ENCODE measurements at places on chromosomes 4 and X.

DNA sequence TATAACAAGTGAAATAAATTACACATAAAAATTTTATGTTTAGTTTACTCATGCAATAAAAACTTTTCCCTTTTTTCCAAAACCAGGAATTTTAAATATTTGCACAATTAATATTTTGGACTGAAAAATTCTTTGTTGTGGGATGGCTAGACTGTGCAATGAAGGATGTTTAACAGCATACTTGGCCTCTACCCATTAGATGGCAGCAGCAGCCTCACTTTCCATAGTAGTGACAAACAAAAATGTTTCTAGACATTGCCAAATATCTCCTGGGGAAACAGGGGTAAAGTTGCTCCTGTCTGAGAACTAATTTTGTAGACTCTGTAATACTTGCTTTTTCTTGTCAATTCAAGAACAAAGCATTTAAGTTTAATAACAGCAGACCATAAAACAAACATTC lies 49.8 kb downstream of the SCLT1 start:
- no peak for ATAC-seq

DNA sequence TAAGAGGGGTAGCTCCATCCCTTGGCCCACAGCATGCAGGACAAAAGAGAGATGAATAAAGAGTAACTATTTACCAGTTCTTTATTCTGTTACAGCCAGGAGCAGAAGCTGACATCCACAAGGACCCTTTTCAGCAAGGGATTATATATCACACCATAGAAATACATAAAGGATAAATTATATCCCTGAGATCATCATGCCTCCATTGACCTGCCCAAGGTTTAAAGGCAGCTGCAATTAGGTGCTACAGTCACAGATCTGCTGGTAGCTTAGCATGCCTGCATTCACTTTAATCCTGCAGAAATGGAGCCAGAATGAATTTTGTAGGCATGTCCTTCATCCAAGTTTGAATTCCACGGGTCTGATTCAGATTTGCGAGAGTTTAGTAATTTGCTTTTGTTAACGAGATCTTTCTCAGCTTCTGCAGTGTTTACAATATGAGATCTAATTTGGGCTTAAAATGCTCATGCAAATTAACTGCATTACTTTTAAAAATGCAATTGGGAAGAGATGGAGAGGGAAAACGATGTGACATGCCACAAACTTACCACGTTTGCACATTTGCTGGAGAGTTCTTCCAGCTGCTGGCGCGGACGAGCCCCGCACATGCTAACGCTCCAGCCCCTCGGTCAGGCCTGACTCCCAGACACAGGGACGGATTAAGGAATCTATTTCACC lies 327.0 kb upstream of the NOCT start:
- ATAC-seq: no peak

- no peak for ATAC-seq
Measured at GRCh38 chr4:188246488-188246887, 107.2 kb downstream of the TRIML1 start.

DNA sequence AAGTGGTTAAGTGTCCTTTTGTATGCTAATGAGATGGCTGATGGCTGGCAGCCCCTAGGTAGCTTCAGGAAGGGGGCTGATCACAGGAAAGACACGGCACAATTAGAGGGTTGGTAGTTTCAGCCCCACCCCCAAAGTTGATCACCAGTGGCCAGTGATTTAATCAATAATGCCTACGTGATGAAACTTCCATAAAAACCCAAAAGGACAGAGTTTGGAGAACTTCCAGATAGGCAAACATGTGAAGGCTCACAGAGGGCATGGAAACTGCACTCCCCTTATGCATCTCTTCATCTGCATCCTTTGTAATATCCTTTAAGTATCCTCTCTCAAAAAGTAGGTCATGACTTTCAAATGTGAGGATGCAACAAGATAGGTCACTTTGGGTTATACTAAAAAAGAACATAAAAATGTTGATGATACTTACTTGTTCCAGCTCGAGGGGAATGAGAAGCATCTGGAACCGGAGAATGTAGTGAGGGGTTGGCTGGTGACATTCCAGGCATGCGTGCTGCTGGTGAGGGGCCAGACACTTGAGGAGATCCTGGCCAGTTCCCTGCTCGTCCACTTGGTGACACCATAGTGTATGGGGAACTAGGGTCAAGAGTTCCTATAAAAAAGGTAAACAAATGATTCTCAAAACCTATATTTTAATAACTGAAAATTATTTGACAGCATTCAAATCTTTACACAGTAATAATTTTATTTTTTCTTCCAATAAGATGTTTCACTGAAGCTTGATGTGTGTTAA lies 16.7 kb upstream of the CXorf38 start:
- ATAC-seq: no peak

- no peak for ATAC-seq
Measured at GRCh38 chr4:4419896-4420295, 33.0 kb downstream of the NSG1 start.

DNA sequence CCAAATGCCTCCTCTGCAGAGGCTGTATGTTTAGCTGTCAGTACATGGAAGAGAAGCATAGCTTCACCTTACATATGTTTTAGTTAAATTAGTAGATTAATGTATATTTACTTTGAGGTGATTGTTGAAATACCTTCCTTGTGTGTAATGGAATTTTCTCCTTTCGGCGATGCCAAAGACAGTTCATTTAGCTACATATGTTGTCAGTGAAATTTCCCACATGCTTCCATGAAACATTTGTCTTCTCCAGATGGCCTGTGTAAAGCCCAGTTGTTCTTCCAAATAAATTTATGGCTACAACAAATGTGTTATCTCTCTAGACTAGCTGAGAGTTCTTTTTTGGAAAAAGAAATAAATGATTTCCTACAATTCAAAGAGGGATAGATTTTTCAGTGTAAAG lies 95.2 kb downstream of the GPAT3 start:
- no peak for ATAC-seq

DNA sequence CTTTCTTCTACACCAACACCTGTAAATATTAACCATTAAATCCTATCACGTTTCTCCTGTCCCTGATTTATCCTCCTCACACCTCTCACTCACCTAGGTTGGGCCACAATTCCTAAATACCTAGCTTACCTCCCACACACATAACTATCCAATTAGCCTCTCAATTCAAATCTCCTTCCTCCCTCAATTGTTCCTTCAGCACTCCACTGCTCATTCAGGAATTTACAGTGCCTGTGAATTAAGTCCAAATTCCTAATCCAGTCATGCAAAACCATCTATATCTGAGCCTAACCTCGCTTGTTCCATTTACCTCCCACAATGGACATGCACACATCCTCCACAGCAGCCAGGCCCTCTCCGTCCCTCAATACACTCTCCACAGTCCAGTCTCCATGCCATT lies 17.5 kb downstream of the ANXA5 start:
- ATAC-seq: no peak
